ENCODE measurements at places on chromosomes 11 and 22.

GRCh38 chr22:22165936-22166710 is 78.5 kb upstream of the VPREB1 start:
- DNase-seq = no peak

DNA sequence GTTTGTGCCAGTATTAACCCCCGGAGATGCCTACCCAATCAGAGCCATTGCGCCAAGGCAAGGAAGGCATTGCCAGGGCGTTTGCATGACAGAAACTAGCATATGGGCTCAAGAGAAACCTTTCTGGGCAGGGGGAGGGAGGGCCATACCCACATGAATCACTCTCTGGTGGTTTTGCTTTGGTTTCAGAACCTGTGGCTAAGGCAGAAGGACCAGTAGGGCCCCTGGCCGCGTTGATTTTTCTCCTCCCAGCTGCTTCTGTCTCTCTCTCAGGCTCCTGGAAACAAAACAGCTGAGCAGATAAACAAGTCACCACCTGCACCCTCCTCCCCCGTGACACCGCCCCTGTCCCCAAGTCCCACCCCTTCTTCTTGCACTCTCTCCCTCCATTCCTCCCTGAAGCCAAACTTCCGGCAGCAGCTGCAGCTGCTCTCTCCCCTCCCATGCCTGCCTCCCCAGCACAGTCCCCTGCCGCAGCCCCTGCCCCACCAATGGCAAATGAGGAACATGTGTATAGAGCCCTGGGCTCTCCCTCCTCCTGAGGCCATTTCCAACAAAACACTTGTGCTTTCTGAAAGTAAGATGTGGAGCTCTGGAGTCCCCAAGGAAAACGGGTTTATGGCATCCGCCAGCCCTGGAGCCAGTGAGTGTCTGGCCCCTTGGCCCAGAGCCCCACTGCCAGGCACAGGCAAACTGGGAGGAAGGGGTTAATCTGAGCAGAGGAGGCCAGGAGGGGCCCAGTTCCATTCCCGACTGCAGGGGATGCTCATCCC is 39.0 kb upstream of the ADA2 start:
- no peak for DNase-seq

GRCh38 chr11:61887839-61888494 is 3.4 kb downstream of the FADS3 start:
- peak; percentile 60 for DNase-seq

DNA sequence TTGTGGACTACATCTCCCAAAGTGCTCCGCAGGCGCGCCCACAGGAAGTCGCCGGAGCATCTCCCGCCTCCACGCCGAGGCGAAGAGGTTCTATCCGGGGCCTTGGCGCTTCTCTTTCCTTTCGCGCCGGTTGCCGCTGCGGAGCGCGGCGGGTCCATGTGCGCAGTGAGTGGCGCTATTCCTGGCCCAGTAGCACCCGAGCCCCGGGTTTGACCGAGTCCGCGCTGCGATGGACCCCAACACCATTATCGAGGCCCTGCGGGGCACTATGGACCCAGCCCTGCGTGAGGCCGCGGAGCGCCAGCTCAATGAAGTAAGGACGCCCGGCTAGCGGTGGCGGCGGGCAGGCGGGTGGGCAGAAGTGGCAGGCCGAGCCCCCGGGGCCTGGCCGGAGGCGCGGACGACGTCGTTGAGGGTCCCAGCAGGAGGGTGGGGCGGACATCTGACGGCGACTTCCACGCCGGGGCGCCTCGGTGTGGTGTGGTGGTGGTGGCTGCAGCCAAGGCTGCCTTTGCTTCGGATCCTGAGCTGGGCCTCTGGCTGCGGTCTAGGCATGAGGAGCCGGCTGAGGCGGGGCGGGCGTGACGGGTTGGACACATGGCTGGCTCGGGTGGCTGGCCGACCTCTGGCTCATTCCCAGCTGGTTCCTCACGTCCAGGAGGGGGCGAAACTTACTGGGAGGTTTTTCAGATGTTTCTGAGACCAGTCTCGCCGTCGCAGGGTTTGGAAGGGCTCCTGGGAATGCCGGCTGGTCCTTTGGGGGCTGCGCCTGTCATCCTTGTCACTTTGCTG is at the start of gene IPO7:
TSS of gene IPO7 (plus strand) at position 118 of the 792 bp plus-strand sequence. CDS start at position 230, 112 bp downstream.
- peak; percentile 30 for DNase-seq

- DNase-seq = no peak
Measured at GRCh38 chr11:40240284-40240683, 1219.2 kb downstream of the LRRC4C start.

DNA sequence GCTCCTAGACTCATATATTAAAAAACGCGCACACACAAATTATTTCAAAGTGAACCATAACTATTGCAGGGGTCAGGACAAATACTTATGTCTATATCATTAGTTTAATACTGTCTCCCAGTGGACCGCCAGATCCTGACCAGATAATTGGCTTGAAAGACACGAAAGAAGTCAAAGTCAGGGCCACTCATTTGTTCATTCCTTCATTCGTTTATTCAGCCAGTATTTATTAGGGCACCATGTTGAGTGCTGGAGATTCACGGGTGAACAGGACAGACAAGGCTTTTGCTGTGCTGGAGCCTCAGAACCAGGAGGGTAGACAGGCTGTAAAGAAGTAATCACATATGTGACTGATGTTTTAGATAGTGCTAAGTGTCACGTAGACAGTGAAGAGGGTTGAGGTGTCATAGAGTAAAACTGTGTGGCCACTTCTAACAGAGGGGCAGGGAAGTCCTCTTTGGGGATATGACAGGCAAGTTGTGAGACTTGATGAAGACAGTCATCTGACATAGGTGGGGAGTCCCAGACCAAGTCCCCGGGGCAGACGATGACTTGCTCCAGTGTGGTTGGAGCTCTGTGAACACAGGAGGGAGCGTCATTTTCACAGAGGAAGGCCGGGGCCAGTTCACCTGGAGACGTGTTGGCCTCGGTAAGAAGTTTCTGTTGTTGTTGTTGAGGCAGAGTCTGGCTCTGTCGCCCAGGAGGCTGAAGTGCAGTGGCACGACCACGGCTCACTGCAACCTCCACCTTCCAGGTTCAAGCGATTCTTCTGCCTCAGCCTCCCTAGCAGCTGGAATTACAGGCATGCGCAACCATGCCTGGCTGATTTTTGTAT is 25.9 kb downstream of the RBX1 start:
- no peak for DNase-seq

DNA sequence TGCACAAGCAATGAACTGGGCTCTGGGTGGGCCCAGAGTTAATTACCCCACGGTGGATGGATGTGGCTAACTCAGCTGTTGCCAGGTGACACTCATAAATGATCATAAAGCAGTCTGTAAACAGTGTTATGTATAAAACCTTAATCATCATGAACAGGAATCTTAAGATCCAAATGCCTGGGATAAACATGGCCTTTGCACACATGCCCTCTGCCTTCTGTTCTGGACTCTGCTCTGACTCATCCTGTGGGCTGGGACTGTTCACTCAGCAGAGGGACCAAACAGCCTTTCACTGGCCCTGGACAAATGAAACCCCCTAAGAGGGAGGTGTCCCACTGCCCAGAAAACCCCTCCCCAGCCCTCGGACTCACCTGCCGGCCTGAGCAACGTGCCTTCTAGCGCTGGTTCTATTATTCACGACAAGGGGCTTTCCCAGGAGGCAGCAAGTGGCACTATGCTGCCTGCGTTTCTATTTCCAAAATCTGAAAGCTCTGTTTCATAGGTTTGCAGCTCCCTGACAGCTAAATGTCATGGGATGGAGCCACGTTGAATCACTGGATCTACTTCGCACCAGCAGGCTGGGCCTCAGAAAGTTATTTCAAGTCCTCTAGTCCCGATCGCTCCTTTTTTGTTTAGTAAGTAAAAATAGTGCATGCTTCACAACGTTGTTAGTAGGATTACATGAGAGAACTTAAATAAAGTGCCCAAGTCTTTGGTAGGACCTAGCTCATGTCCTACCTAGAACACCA is 53.0 kb downstream of the LARGE1 start:
- DNase-seq = no peak

DNA sequence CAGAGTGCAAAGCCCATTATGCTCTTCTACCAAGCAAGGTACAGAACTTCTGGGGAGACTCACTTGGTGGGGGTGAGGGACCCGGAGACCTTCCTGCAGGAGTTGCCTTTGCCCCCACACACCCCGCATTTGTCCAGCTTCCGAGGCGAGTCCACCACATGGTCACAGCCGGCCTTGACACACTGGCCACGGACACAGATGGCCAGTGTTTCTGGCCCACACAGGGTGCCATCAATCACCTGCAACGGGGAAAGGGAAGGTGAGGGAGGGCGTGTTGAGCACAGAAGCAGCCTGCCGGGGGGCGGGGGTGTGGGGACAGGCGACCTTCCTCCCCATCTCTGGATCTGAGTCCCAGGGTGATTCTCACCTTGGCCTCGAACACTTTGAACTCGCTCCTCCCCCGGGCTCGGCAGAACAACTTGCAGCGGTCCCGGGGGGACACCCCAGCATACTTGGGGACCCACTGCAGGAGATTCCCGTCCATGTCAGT is 20.0 kb downstream of the ADAMTS8 start:
- no peak for DNase-seq

DNA sequence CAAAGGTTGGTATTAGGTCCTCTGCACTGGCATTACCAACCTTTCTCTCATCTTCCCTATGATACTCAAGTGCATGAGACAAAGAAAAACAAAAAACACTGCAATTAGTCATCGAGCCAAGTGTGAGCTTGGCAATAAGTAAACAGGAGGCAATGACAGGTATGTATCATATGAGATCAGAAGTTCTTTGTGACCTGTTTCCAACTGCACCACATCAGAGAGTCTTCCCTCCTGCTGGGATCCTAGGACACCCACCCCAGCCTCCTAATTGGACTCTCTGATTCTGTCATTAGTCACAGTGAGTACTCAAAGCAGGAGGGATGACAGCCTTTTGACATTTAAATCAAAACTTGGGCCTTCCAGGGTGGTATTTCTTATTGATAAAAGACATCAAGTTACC is 7.8 kb upstream of the JAML start:
- no peak for DNase-seq

DNA sequence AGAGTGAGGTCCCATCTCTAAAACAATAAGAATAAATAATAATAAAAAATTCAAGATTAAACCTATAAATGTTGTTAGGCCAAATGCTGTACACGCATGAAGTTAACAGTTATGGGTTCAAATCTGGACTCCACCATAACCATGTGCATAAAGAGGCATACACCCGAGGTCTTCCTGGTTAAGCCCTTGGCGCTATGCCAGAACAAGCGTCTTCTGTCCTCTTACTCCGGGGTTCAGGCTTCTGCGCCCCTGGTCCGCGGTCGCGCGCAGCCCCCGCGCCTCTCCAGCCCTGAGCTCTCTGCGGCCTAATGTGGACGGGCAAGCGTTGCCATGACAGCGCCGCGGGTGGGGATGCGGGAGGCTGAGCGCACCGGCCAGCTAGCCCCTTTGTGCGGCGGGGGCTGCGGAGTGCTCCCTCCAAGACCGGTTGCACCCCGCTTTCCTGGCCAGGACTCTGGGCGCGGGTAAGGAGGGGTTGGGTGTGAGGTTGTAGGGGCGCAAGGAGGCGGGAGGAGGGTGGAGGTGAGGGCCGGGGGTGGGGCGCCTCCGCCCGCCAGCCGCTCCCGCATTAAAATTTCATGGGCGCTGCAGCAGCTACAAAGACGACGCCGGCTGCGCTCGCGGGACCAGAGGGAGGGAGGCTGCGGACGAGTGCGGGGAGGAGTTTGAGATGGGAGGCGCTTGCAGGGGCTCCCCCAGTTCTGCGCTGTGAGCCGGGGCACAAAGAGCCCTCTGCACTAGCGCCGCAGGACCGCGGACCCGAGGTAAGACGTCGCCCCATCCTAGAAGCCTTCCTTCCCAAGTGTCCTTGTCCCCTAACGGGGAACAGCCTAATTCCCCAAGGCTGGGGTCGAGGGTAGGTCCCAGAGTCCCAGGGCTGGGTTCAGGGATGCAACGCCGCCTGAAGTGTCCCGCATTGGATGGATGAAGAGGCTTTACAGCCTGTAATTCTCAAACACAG is at the start of gene MIAT:
TSS of gene MIAT (plus strand) at position 698 of the 961 bp plus-strand sequence.
- no peak for DNase-seq

DNA sequence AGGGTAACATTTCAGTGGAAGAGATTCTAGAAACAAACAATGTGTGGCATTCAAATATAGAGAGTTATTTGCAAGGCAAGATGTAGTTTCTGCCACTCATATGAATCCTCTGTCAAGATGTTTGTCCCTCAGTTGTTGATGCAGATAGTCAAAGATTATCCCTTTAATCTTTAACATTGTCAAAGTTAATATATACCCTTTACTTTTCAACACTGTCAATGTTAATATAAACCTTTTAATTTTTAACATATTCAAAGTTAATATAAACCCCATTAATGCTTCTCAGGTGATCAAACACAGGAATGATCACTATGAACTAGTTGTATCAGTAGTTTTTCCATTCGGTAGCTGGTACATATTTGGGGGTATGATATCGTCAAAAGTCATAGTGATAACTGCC is 51.9 kb upstream of the PICALM start:
- no peak for DNase-seq

DNA sequence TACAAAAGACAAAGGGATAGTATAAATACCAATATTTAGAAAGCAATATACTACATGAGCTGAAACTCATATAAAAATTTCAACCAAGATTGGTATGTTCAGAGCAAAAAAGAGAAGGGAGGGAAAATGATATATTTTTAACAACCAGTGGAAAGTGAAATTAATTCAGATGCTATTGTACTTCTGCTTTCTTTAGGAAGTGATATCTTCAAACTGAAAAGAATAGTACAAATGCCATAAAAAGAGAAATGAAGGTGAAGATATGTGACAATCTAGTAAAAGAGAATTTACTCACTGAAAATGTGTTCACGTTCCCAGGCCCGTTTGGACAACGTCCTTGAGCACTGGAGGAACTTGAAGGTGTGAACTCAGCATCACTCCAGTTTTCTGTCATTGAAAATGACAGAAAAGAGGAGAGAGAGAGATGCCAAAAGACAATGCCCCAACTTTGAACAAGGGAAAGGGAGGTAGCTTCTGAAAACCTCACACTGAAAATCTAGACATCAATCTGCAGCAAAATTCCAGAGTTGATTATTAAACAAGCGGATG is 47.5 kb downstream of the SC5D start:
- DNase-seq = no peak

- DNase-seq = no peak
Measured at GRCh38 chr11:68928136-68928880, 24.6 kb downstream of the IGHMBP2 start.

DNA sequence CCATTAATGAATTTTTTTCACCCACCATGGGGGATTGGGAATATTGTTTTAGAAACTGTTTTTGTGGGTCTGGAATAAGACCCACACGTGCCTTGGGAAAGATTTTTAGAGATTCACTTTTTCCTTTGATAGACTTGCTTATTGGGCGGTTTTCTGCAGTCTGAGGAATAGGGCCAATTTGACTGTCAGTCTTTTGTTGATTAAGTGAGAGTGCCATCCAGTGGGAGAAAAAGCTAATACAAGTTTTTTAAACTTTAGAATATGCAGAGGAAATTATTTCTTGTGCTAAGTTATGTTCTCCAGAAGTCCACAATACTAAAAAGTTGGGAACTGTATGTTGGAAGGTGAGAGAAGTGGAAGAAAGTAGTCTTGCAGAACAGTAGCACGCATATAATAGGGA is 56.1 kb downstream of the PRMT3 start:
- DNase-seq = no peak

All from GOT3 (cell line).